Activated T-helper 9 cell treated with anti-CD3 and anti-CD28 coated beads, Interleukin-2, amount 50 U/mL, for 16 hours (primary cell): ENCODE measurements at places on chromosomes 3 and 15.

DNA sequence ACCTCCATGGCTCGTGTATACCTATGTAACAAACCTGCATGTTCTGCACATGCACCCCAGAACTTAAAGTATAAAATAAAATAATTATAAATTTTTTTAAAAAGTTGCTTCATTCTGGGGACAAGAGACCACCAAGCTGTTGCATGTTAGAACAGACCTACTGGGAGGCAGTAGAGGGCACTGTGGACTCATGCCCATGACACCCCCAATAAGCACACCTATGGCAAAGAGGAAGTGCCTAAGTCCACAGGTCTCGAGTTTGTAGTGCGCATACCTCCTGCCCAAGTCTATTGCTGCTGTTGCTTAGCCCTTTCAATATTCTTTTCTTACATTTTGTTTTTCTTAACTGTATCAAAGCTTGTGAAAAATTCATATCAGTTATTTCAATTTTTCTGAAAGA is 267.9 kb upstream of the THBS1 start:
- DNase-seq, result no peak

DNA sequence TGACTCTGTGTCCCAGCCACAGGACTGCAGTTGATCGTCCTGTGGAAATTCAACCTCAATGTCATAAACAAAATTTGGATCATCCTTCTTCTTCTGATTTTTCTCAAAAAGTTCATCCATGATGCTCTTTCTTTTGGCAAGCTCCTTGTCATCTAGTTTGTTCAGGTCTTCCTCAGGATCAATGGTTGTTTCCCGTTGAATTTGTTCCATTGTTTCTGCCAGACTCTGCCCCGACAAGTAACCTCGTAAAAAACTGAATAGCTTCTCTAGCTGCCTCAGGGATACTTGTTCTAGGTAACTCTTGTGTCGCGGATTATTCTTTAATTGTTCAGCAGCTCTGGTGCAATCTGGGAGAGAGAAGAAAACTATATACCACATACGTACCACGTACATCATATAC is 4.5 kb downstream of the CEP19 start:
- no peak for DNase-seq

DNA sequence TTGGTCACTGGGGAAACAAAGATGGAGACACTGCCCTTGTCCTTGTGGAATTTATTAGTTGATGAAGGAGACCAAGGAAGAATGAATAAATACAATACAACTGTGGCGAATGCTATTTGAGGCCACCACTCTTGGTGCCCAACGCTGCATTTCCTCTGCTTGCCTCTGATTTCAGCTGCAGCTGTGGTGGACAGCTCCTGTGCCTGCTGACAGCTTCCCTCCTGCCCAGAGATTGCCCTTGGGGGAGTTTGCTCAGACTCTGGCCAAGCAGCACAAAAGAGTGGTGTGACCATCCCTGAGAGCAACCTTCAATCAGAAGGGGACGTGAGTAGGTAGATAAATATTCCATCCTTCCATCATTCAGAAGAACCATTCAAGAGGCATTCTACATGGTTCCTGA is 64.6 kb upstream of the FHIT start:
- no peak for DNase-seq

GRCh38 chr3:183369117-183369516 is 59.3 kb downstream of the MCF2L2 start:
- no peak for DNase-seq

GRCh38 chr3:95408464-95408862 is 1345.6 kb downstream of the NSUN3 start:
- DNase-seq, result no peak
